ENCODE measurements at places on chromosomes 1 and 21.

DNA sequence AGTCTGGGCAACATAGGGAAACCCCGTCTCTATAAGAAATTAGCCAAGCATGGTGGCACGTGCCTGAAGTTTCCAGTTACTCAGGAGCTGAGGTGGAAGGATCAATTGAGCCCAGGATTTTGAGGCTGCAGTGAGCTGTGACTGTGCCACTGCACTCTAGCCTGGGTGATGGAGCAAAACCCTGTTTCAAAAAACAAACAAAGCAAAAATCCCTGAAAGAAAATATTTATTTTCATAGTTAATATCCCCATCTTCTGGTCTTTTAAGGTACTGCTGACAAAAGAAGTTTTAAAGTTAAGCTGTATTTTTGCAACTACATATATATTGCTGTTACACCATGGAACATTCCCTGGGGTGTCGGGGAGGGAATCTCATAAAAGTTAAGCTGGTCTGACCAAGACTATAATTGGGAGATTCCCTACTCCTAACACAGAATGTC, 26.0 kb downstream of the VAMP4 start:
- no peak for DNase-seq

DNA sequence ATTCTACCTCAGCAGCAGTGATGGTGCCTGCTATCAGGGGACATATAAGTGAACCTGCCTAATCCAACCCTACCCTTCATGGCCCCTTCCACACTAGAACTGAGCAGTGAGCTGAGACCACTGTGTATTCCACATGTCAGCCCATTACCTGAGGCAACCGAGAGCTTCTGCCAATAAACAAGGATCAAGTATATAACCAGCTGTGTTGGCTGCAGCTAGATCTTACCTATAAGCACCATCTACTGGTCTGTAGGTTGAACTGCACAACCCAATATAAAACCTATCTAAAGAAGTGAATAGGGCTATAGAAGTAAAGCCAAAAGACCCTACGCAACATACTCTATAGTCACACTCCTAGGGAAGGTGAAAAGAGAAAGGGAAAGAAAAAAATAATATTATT, 376.9 kb downstream of the HHIPL2 start:
- DNase-seq = no peak

DNA sequence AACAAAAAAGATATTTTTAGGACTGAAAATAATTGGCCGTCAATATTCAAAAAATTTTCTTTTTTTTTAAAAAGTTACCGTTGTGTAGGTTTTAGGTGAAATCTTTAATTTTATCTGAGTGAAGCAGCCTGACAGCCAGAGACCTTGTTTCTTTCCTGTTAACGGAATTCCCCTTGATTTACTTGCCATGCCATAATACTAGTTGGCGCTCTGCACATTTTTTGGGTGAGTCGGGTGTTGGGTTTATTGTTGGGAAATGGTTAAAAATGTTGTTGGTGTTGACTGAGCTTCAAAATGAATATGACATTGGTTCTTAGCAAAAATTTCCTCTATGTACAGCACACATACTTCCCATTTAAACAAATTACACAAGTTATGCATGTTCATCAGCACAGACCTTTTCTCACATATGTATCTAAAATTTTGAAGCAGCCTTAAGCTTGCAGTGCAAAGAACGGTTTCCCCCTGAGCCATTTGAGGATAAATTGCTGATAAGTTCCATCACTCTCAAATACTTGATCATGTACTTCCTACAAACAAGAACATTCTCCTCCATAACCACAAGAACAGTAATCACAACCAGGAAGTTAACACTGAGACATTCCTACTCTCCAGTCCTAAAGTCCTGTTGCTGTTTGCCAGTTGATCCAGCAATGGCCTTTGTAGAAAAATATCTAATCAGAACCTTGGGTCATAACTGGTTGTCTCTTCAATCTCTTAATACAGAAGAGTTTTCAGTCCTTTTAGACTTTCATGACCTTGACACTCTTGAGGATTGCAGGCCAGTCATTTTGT, 34.2 kb downstream of the CAMTA1 start:
- no peak for DNase-seq

DNA sequence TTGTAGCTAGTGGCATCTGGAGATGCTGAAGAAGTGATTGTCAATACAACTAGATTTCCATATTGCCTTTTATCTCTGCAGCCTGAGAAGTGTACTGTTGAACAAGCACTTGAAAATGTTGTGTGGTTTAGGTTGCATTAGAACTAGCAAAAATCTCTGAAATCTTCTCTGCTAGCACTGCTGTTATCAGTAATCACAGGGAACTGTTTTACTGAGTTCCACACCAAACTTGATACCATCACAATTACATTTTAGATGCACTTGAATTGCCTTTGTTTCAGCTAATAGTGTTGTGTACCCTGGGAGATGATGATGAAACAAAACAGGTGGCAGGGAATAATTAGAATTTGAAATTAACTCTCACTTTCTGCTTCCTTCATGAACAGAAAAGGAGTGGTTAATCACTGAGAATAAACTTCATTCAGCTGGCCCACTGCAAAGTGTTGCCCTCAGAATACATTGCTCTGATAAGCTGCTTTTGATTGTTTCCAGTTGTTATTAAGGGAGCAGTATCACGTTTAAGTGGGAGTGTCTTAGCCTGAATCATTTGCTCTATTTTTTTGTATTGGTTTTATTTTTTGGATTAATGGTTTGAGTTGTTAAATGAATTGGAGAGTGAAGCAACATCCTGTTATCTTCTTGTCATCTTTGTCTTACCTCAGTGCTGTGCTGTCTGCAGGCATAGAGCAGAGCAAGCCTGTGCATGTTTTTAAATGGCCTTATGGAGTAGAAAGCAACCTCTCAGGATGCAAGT, 13.0 kb downstream of the FAM20B start:
- DNase-seq = no peak

GRCh38 chr1:183600634-183601033, 10.4 kb upstream of the NCF2 start:
- no peak for DNase-seq

DNA sequence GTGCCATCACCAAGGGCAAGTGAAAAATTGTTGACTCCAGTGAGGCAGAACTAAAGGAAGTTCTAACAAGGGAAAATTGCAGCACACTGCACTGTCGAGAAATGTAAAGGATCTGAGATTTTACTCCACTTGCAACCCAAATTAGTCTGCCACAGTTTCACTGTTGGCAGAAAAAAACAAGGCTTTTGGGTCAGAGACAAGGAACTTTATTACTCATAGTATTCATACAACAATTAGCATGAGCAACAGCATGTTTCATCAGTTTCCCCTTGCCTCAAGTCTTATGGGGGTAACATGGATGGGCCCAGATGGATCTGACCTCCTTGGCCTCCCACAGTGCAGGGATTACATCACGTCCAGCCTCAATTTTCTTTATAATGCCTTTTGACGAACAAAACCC, 125.3 kb downstream of the LTN1 start:
- no peak for DNase-seq

DNA sequence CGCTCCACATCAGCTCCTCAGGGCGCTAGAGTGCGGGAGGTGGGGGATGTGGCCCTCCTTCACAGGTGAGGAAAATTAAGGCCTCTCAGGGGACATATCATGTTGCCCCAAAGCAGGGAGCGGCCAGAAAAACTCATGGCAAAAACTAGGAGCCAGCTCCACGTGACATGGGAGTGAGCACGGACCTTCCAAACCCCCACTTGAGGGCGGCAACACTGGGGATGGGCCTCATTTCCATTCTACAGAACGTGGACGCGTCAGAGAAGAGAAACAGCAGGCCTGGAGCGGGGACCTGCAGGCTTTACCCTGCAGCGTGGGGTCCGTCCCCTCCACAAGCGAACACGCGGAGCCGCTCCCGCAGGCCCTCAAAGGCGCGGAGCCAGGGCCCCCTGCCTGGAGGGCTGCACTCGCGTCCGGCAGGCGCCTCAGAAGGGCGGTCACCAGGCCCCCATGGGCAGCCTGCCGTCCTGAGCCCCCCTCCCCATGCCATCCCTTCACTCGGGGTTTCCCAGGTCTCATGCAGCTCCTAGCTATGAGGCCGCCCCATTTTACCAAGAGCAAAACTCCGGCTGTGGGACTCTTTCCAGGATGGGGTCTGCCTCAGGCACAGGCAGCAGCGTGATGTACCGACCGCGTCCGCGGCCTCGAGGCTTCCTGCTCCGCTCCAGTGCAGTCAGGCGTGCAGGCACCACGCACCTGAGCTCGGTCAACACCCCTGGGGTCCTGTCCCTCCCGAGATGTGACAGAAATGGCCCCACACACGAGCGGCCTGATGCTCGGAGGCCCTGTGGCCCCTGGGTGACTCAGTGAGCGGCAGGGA, 5.5 kb downstream of the CFAP410 start:
- DNase-seq = no peak

- no peak for DNase-seq
Measured at GRCh38 chr1:97623220-97623619, 297.6 kb downstream of the DPYD start.

Measured in activated gamma-delta T cell (primary cell).